Skin of body (tissue), 3 donors: ENCODE measurements at places on chromosomes 5 and 9.

DNA sequence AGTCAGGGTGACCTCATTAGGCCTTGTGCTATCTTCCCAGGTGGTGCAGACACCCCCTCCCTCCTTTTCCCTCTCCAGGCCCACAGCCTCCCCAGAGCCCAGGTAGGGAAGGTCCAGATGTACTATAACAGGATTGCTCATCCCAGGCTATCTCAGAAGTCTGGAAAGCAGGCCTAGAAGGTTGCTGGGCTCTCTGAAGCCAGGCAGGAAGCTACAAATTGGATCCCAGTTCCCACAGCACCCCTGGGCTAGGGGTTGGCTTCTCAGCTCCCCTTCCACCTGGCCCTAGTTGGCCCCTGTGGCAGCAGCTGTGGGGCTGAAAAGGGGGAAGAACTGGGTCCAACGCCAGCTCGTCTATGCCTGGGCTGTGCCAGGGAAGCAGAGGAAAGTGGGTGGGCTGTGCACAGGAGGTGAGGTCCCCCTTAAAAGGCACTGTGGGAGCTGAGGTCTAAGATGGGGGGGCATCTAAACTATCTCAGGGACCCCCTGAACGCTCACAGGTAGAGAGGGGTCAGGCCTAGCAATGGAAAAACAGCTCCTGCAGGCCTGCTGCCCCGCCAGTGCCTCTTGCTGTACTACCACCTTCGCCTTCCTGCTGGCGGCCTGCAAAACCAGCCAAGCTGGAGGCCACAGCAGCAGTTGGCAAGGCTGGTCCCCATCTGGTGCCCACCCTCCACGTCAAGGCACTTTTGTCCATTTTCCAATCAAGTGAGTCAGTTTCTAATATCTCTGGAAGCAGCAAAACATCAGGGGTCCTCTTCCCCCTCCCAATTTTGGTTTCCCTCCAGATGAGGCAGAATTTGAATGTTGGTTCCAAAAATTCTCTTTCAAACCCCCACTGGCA is 13.3 kb upstream of the PSMD5 start:
- no peak for DNase-seq

GRCh38 chr9:131046581-131047202 is 37.7 kb downstream of the LAMC3 start:
- peak; percentile 37 for DNase-seq

DNA sequence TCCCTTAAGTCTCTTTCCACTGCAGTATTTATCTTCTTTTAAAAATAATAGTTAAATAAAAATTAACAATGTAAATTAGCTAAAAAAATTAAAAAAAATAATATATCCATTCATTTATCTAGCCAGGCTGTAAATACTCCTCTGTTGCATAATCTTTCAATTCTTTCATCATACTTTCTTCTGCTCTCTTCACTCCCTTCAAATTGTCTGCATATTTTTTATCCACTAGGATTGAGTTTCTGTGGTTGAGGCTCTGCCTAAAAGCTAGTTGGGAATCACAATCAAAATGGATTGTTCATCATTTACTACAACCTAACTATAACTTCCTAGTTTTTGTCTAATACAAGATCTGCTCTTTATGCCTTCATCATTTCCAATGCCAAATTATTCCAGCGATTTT is 182.2 kb downstream of the PDE4D start:
- no peak for DNase-seq

DNA sequence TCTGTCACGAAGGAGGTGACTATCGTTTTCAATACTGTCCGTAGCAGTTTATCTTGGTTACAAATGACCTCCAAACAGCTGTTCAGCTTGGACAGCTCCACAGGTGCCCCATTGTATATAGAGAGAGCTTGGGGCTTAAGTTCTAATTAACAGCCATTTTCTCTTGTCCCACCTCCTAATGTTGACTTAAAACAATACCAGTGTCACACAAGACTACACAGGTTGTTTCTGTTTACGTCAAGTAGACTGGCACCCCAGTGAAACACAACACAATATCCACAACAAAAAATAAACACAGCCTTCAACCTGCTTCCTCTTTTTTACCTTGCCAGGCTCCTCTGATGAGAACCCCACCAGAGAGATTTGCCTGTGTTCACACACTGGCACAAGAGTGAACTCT is 39.8 kb upstream of the TLE1 start:
- DNase-seq: no peak

- no peak for DNase-seq
Measured at GRCh38 chr5:59361454-59361853, 532.1 kb downstream of the PDE4D start.
